Ureter (tissue), 1 donor: ENCODE measurements at places on chromosomes 7 and 10. TPM values are rescaled to one million over a fixed set of nuclear protein-coding genes. Genes with fewer than 3 reads are reported as not detected.

DNA sequence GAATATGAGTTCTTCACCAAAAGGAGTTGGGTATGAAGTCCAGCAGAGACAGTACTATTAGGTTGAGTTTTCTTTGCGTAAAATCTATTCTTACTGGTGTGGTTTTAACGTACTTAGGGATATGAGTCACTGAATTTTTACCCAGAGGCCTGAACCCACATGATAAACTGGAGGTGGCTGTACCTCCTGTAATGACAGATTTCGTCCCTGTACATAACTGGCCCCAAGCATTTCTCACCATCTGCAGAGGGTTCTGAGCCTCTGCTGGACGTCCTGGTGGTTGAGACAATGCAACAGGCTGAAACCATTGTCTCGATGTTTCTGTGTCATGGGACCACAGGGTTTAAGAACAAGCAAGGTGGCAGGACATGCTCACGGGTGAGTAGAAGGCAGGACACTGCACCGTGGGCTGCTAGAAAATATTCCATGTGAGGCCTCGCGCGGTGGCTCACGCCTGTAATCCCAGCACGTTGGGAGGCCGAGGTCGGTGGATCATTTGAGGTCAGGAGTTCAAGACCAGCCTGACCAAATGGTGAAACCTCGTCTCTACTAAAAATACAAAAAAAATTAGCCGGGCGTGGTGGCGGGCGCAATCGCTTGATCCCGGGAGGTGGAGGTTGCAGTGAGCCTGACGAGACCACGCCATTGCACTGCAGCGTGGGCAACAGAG, 233.9 kb downstream of the DNAJB6 start:
- DNase-seq = no peak

- no peak for DNase-seq
Measured at GRCh38 chr10:87518937-87519336, 14.2 kb downstream of the MINPP1 start.

- DNase-seq = no peak
Measured at GRCh38 chr10:117370205-117370604, 5.0 kb downstream of the PDZD8 start.

- DNase-seq = no peak
Measured at GRCh38 chr10:66671562-66671961, 254.3 kb upstream of the LRRTM3 start.

DNA sequence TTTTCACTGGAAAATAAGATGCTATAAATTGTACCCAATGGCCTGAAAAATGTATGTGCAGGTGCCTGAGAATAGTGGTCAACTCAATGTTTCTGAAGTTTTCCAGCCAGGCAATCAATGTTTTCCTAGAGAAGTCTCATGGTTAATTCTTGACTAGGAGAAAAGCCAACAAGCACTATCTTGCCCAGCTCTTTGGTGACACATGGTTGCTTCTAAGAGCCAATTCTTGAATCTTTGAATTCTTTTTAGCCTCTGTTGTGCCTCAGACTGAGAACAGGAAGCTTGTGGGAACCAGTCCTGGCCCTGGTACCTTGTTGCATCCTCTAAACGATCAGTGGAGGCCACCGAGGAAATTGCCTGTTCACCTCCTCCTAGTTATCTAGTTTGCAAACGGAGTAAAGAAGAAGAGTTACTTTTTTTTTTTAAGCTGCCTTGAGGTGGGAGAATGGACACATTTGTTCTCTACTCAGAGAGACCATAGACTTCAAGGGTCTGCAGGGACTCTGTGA, 144.0 kb upstream of the MKLN1 start:
- no peak for DNase-seq

- no peak for DNase-seq
Measured at GRCh38 chr7:117690147-117690546, 183.1 kb downstream of the CTTNBP2 start.

DNA sequence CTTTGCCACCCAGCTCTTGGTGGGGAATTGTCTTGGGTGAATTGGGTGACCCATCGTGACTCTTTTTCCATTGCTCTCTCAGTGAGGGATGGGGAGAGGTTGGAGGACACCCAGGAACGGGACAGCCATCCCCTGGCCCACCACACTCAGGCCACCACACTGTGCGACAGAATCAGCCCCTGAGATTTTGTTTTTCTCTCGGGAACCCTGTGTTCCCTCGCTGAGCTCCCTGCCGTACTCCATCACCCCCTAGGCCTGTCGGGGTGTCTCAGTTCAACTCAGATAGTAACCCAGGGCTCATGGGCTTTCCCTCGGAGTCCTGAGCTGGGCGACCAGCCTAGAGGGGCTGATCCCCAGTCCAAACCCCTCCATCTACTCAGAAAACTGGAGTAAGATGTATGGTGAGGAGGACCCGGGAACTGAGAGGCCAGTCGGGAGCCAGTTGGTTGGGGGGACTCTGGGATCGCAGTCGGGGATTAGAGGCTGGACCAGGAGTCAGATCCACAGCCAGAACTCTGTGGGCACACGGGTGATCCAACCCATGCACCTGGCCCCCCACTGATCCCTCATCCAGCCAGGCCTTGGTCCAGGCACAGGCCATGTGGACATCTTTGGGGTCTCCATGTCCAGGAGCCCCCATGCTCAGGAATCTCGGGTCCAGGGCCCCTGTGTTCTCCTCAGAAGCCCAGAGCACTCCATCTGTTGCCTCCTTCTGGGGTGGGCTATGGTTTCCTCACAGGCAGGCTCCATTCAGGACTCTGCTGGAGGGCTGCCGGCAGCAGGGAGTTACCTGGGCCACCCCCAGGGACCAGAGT, 9.3 kb downstream of the CRYGN start:
- DNase-seq = no peak

GRCh38 chr7:24591152-24591551, 17.9 kb downstream of the PALS2 start:
- no peak for DNase-seq

GRCh38 chr10:102975483-102976379, 57.6 kb downstream of the CNNM2 start:
- no peak for DNase-seq

DNA sequence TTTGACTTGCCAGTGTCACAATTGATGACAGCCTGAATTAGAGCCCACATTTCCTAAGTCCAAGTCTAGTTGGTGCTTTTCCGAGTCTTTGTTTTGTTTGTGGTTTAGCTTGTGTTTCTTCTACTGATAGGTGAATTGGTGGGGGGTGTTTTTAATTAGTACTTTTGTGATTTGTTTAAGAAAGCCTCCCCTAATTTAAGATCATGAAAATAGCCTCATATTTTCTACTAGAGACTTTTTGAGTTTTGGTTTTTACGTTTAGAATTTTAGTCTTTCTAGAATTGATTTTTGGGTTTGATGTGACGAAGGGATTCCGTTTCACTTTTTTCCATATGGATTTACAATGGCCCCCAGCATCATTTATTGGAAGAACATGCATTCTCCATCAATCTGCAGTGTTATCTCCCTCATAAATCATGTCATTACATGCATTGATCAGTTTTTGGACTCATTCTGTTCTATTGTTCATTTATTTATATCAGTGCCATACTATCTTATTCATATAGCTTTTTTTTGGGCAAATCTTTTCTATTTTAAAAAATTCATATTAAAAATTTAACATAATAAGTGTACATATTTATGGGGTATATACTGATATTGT, 32.8 kb downstream of the BTRC start:
- DNase-seq = no peak

- no peak for DNase-seq
Measured at GRCh38 chr7:81211204-81211933, 292.5 kb upstream of the SEMA3C start.

DNA sequence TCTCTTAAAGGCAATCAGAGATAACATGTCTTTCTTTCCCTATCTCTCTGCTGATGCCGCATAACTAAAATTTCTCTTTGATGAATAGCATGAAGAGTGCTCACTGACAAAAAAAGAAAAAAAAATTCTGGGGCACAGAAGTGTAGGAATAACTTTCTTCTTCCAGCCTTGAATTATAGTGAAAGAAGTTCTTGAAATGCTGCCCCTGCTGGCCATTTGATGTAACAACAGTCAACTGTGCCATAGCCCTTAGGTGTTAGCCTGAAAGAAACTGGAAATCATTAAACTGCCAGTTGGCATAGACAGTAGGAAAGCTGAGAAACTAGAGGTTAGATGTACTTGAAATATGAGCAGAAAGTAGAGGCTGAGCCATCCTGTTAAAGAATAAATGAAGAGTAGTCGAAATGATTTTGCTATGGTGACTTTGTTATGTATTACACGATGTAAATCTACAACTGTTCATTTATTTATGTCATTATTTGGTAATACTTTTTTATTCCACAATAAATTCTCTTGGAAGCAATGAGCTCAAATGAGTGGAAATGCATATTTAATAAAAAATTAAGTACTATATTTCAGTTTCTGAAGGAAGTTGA, 48.3 kb upstream of the FAM171A1 start:
- no peak for DNase-seq

GRCh38 chr7:20280475-20281351, 50.0 kb upstream of the ITGB8 start:
- no peak for DNase-seq

GRCh38 chr10:85527616-85528317, 838.8 kb downstream of the GRID1 start:
- DNase-seq = no peak

The CCDC7 gene
- total RNA-seq = 31.7 TPM

The NCF1 gene
- 1.9 TPM for total RNA-seq

The BHLHA15 gene
- 0.73 TPM for total RNA-seq

The SKIDA1 gene
- 3.6 TPM for total RNA-seq

The MXI1 gene
- 34.0 TPM for total RNA-seq

The FAM180A gene
- total RNA-seq = 1.1 TPM

The CRYGN gene
- not detected for total RNA-seq

The GNAT3 gene
- total RNA-seq = not detected
